ENCODE measurements at places on chromosomes 1 and 21. TPM values are rescaled to one million over a fixed set of nuclear protein-coding genes. Genes with fewer than 3 reads are reported as not detected.

GRCh38 chr1:54403808-54404261 is 2.4 kb downstream of the SSBP3 start:
- no peak for DNase-seq

- no peak for DNase-seq
Measured at GRCh38 chr1:90729504-90730242, 12.6 kb upstream of the BARHL2 start.

FBXO42 gene
- total RNA-seq = 10.8 TPM

DNA sequence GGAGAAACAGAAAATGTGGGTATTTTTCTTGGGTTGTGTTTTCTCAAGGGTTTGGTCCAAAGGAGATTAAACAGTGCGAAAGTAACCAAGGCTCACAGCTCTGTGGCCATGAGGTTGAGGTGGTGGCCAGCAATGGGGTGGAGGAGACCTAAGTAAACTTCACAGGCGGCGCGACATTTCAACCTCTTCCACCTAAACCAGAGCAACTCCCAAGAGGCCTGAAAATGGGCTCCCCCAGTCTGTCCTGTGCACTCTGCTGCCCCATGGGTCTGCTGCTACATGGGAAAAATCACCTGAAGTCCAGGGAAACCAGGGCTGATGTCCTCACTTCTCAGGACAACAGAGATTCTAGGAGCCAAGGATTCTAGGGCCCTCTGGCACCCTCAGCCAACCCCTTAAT is 12.4 kb downstream of the CELF3 start:
- DNase-seq = no peak

TNFRSF8 gene
- total RNA-seq = 0.10 TPM

CELA3A gene
- not detected for total RNA-seq

DNA sequence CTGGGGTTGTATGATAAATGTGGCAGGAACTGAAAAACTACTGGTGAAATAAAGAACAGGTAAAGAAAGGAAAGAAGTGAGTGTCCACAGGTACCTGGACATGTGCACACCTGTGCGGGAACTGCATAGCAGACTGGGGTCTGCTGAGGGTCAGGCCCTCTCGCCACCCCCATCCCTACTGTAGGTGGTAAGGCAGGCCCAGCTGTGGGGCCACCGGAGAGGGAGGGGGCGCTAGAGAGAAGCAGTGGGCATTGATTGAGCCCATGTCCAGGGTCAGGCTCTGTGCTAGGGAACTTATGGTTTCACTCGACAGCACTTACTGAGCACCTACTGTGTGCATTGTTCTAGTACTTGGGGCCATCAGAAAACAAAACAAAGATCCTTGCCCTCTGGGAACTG is 400.5 kb downstream of the MATN1 start:
- no peak for DNase-seq

DNA sequence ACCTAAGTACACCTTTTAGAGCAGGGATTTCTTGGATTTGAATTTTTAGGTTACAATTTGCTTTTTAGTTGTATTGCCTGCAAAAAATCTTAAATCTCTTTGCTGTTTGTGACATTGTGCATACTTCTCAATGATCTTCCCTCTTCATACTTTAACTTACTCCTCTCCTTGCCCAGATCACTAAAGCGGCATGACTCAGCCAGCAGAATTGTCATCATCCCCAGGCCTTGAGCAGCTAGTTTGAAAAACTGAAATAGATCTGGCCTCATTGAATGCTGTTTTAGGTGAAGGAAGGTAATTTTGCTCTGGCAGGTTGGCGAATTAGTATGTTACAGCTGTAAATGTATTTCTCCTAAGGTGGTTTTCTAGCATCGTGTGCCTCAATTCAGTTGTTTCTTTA is 145.9 kb downstream of the RYR2 start:
- DNase-seq = no peak

DNA sequence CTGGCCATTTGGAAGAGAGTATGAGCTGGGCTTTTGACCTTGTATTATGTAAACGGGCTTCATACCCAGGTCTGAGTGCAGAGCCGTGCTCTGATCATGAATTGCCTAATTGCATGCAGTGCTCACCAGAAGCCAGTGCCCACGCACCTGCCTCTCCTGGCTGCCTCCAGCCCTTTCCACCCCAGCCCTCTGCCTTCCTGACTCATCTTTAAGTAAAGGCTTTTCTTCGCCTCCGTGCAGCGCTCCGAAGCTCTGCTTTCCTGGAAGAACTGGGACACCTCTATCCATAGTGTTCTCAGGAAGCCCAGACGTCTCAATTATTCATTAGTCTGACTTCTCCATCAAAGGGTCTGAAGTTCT is 413.7 kb downstream of the PTPRU start:
- no peak for DNase-seq

CENPS gene
- 10.0 TPM for total RNA-seq

VANGL2 gene
- 1.5 TPM for total RNA-seq

LORICRIN gene
- not detected for total RNA-seq

GRCh38 chr1:218521414-218522169 is 176.5 kb downstream of the TGFB2 start:
- peak; percentile 61 for DNase-seq

DNA sequence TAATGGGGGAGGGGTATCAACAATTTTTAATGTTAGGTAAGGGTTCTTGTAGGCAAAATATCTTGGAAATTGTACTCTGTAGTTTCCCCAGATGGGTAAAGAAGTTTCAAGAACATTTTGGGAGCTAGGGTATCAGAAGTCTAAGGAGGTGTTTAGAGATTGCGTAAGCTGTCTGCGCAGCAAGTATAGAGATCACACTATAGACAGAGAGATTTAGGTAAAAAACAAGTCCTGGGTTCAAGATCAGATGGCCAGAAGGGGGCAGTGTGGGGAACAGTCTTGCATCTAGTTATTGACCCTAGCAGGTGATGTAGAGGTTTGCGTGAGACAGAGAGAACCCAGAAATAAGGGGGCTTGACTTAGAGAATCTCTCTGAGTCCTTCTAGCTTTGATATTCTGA is 80.8 kb downstream of the S1PR1 start:
- no peak for DNase-seq

DNA sequence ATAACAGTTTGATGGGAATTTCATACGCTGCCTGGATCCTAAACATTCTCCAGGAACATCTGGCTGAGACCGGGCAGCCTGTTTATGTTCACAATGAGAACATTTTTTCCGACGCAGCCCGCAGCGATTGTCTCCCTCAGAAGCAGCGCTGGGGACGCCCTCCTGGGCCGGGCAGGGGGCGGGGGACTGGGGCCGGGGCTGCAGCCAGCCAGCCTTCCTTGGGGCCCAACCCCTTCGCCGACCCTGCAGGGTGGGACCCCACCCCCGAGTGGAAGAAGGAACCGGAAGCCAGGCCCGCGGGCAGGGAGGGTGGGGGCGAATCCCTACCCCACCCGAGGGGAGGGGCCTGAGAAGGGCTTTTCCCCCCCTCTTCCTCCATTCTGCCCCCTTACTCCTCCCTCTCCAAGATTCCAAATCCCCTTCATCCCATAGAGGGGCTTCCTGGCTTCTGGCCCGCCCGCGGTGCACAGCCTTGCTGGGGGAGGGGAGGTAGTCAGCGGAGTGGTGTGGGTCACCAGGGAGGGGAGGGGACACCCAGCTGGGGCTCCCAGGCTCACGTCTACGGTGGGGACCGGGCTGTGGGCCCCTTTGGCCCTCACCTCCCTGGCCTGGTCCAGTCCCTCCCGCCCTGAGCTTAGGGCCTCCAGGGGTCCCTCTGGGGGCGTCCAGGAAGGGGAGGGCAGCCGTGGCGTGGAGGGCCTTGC is 60.6 kb downstream of the WNT9A start:
- DNase-seq = no peak

DNA sequence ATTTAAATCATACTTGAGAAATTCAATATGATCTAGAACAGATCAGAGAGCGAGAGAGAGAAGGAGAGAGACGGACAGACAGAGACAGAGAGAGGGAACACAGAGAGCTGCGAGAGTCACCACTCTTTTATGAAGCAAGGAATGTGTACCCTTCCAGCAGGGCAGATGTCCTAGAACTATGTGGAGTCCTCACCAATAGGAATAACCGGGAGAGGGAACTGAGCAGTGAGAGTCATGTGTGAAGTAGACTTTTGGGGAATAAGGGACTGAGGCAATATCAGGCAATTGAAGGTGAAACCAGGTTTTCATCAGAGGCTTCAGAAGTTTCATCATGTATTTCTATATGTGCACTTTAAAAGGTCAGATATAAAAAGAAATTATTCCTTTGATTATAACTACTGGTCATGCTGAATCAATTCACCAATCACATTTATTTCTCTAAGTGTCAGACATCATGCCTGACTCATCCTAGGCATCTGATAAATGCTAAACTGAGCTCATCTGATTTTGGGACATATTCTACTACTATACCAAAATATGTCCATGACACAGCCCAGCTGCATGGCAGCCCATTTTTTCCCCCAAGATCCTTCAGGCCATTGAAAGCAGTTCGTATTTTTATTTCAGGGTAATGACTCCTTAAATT is 22.4 kb downstream of the VTCN1 start:
- no peak for DNase-seq

DNA sequence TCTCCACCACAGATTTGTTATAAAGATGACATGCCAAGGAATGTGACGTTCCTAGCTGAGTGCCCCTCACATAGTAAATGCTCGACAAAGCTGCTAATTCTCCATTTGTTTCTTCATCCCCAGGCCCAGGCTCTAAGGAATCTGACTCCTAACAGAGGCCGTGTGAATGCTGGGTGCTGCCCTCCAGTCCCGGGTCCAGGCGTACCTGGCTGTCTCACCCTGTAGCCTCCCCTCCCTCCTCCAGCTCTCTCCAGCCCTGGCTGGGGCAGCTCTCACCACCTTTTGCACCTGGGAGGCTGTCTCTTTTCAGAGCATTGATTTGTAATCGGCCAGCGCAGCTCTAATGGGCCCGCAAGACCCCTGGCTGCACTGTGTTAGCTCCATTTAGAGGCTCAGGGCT is 11.2 kb upstream of the KLHDC7A start:
- DNase-seq = no peak

GRCh38 chr1:167114725-167115124 is 20.9 kb downstream of the STYXL2 start:
- DNase-seq = no peak

GRCh38 chr1:186054003-186054402 is 319.8 kb downstream of the HMCN1 start:
- DNase-seq = no peak

DNA sequence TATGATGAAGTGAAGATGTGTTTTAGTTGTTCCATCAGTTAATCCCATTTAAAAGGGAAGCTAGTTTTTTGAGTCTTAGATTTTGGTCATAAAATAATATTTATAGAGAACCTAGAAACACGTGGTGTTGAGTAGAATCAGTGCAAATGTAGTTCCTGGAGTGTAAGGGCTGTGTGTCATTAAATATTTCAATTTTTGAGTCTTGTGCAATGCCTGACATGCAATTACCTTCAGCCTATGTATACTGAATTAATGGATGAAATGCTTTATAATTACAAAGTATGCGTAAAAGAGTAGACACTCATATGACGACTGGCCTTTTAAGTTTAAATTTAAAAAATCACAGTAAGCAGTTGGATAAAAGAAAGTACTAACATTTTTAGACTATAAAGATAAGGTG is 75.0 kb downstream of the NEK7 start:
- no peak for DNase-seq

- DNase-seq = no peak
Measured at GRCh38 chr1:7474143-7474490, 297.0 kb upstream of the VAMP3 start.

DNA sequence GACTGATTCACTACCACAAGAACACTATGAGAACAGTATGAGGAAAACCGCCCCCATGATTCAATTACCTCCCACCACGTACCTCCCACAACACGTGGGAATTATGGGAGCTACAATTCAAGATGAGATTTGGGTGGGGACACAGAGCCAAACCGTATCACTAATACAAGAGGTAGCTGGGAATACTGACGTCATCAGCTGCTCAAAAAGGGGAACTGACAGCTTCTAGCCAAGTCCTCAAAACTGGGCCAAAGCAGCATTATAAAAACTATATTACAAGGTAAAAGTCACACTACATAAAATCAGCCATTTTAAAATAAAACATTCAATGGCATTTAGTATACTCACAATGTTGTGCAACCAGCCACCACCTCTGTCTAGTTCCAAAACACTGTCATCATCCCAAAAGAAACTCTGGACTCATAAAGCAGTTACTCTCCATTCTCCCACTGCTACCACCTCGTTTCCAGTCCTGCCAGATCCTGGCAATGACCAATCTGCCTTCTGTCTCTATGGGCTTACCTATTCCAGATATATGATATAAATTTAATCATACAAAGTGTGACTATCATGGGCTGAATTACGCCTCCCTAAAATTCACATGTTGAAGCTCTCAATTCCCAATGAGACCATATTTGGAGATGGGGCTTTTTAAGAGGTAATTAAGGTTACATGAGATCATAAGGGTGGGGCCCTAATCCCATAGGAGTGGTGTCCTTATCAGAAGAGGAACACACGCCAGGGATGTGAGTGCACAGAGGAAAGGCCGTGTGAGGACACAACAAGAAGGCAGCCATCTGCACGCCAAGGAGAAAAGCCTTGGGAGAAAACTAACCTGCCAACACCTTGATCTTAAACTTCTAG is 192.1 kb downstream of the SETD4 start:
- no peak for DNase-seq

Data from HT-29 (cell line).